CD4-positive, alpha-beta T cell treated with Interleukin-10 for 1 hour (primary cell): ENCODE measurements at places on chromosomes 2 and 18.

DNA sequence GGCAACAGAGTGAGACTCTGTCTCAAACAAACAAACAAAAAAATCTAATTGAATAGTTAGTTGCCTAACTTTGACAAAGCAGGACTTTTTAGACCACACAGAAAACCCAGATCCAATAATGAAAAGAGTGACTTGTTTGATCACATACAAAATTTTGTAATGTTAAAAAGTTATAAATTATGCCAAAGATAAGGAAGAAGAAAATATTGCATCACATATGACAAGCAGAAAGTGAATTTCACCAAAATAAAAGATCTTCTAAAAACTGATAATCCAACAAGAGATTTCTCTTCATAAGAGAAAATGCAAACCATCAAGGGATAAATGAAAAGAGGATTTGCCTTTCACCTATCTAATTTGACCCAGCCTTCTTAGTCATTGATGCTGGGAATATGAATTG, 2.8 kb upstream of the RMP24 start:
- no peak for DNase-seq

DNA sequence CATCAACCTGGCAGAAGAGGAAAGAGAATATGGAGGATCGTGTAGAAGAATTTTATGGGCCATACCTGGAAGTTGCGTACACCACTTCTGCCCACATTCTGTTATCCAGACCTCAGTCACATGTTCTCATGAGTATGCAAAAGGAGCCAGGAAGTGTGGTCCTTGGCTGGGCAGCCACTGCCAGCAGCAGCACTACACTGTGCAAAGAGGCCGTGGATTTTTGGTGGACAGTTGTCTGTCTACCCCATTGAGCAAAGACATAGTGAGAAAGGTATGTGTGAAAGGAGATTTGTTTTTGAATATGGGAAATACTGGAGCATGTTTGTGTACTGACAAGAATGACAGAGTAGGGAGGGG, 68.1 kb downstream of the SDC1 start:
- DNase-seq: no peak

- DNase-seq: no peak
These were observed 100.6 kb downstream of the UPP2 start for GRCh38 chr2:158202161-158202815.

GRCh38 chr2:222998459-222998858, 53.5 kb upstream of the KCNE4 start:
- no peak for DNase-seq

DNA sequence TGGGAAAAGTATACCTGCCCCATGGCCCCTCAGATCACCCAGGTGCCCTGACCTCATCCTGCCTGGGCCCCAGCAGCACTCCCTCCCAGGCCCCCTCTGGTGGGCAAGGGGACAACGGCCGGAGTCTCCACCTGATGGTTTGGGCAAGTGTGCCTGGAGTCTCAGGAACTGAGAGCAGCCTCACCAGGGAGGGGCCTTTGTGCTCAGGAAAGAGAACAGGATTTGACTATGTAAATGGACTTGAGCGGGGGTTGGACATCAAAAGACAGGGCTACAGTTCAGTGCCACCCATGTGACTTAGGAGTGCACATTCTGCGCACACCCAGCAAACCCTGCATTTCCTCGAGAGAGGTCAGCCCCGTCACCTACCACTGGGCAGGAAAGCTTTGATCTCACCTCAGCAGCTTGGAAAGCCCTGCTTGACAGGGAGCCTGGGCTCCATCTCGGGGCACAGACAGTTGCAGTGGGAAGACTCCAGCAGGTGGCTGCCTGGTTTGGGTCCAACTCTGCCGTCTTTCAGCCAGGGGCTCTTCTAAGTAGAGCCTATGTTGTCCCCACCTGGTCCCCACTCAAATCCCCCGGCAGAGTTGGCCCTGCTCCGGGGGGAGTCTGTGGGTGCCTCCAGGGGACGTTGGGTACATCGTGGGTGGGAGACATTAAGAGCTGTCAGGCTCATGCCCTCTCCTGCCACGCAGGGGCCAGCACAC, 3.3 kb downstream of the INPP5D start:
- DNase-seq: no peak

DNA sequence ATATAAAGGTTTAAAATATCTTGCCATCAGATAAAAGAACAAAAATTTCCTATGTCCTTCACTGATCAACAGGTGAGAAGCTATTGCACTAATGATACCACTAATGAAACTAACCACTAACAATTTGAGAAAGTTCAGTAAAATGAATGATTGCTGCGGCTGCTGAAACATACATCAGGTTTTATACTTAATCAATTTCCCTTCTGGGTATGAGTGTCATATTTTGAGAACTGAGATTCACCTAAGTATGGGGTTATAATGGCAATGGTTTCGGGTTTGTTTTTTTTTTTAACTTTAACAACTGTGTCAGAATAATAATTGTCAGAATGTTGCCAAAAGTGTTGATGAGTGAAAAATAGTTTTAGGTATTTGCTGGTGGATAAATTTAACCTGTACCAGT, 151.3 kb upstream of the SLC39A10 start:
- no peak for DNase-seq

DNA sequence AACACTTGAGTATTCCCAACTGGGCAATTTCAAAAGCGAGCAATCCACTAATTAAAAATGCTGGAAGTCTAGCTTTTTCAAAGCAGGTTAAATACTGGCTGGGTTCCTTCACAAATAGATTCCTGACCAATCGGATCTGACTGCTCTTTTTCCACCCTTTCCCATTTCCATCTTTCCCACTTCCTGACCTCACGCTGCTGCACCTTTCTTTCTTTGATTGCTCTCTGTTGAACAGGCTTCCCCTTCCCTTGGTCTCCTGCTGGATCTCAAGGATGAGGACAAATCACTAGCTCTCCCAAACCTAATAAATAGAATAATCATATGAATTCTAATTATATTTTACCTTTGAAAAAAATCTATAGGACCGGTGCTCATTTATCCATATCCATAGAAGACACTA, 121.2 kb downstream of the TCF4 start:
- DNase-seq: no peak
